B cell (primary cell): ENCODE measurements at places on chromosomes 7 and 10.

- DNase-seq = no peak
- no peak overlapping the region for H3K27ac ChIP-seq
- H3K4me1 ChIP-seq = no peaks in the 10 kb centered on the region
- H3K27me3 ChIP-seq = no peaks in the 10 kb centered on the region
These were observed 41.3 kb downstream of the ETV1 start for GRCh38 chr7:13948019-13948801.

- peak; percentile 79 for DNase-seq
- H3K4me1 ChIP-seq = peaks cover 46% of the 10 kb centered on the region
- no peaks in the 10 kb centered on the region for H3K36me3 ChIP-seq
- peak within 1 kb of the TSS; percentile 62 for H3K27ac ChIP-seq
- H3K27me3 ChIP-seq = no peaks in the 10 kb centered on the region
- peak within 1 kb of the TSS; percentile 85 for H3K4me3 ChIP-seq
These were observed at the start of gene BMI1 for GRCh38 chr10:22320591-22321155. TSS of gene BMI1 (plus strand) at chr10:22321099. CDS start at chr10:22326450, 5,351 bp downstream.

DNA sequence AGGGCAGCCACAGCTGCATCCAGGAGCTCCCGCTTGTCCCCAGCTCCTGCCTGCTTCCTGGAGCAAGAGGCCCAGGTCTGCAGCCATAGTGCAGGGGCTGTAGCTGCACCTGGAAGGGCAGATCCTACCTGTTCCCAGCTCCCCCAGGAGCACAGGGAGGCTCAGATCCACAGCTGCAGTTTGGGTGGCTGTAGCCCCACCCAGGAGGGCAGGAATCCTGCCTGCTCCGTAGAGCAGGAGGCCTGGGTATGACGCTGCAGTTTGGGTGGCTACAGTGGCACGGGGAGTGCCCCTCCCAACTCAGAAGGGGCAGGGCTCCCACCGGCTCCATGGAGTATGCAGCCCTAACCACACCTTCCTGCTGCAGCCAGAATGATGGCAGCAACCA lies 26.7 kb upstream of the CDCA7L start:
- no peak overlapping the region for H3K27ac ChIP-seq
- H3K4me3 ChIP-seq = no peak overlapping the region
- no peak for DNase-seq
- peaks cover 23% of the 10 kb centered on the region for H3K4me1 ChIP-seq

DNA sequence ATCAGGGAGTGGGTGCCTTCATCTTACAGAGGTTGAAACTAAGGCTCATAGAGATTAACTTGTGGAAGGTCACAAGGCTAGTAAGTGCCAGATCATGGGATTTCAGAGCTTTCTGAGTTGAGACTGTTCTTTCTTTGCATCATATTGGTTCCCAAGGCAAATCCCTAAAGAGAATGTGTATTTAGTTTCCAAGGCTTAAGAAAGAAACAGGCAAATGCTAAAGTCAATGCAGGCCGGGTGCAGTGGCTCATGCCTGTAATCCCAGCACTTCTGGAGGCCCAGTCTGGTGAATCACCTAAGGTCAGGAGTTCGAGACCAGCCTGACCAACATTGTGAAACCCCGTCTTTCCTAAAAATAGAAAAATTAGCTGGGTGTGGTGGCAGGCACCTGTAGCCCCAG lies 19.8 kb downstream of the CDK1 start:
- H3K4me3 ChIP-seq = no peak overlapping the region
- H3K27me3 ChIP-seq = no peaks in the 10 kb centered on the region
- no peak overlapping the region for H3K27ac ChIP-seq
- no peaks in the 10 kb centered on the region for H3K4me1 ChIP-seq
- H3K36me3 ChIP-seq = no peaks in the 10 kb centered on the region
- no peak for DNase-seq

DNA sequence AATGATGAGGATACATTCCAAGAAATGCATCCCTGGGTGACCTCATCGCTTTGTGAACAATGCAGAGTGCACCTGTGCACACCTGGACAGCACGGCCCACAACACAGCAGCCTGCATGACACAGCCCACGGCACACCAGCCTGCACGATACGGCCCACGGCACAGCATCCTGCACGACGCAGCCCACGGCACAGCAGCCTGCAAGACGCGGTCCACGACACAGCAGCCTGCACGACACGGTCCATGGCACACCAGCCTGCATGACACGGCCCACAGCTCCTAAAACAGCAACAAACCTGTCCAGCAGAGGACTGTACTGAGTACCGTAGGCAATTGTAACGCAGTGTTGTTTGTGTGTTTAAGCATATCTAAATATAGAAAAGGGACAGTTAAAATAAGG lies 134.7 kb upstream of the PPP2R2D start:
- H3K36me3 ChIP-seq = no peaks in the 10 kb centered on the region
- H3K4me1 ChIP-seq = peaks cover 35% of the 10 kb centered on the region
- no peaks in the 10 kb centered on the region for H3K27me3 ChIP-seq
- no peak overlapping the region for H3K27ac ChIP-seq
- H3K4me3 ChIP-seq = no peak overlapping the region

DNA sequence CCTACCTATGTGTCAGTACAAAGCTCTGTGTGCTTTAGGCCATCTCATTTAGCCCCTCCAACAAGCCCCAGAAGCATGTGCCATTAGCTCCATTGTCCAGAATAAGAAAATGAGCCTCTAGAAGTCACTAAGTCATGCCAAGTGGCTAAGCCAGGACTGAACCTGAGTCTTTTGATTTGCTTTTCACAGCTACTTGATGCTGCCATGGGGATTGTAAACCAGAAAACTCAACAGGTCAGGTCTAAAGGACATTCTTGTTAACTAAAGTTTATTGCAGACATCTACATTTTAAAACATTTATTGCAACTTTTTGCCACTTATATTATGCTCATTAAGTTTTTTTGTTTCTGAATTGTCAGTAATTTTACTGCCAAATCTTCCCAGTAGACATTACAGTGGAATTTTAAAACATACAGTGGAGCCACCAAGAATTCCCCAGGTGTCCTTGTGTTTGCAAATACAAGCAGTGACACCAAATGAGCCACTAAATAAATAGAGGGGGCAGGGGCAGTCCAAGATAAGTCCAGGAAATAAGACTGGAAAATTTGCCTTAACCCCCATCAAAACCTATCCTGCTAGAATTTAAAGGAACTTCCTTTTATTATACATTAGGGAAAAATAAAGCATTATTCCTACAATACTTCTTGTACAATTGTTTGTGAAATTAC lies 115.9 kb downstream of the RAPGEF5 start:
- no peak overlapping the region for H3K27ac ChIP-seq
- no peak overlapping the region for H3K4me3 ChIP-seq
- DNase-seq = no peak
- H3K27me3 ChIP-seq = no peaks in the 10 kb centered on the region
- H3K36me3 ChIP-seq = no peaks in the 10 kb centered on the region

- DNase-seq = no peak
- H3K4me3 ChIP-seq = no peak overlapping the region
- H3K27ac ChIP-seq = no peak overlapping the region
These were observed 762.3 kb downstream of the CNTNAP2 start for GRCh38 chr7:146878901-146879300.

GRCh38 chr7:39616138-39616537 lies 7.2 kb upstream of the RALA start:
- no peak for DNase-seq
- H3K27me3 ChIP-seq = peaks cover 13% of the 10 kb centered on the region
- no peaks in the 10 kb centered on the region for H3K4me1 ChIP-seq
- H3K36me3 ChIP-seq = no peaks in the 10 kb centered on the region

DNA sequence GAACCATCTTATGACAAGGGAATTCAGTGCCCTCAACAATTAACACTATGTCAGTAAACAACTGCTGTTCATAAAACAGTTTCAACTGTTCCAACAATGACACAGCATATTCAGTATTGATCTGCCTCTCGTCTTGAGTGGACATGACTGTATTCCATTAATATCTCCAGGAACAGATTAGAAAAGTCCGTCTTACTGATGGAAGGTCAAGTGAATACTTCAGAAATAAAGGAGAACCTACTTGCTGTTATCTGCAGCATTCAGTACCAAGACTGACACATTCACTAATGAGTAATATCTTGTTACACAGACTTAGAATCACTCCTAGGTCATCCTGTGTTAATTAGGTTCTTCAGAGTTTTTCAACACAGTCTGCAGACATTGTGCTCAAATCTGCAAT lies 12.1 kb downstream of the KBTBD2 start:
- no peak overlapping the region for H3K4me3 ChIP-seq
- peaks cover 19% of the 10 kb centered on the region for H3K4me1 ChIP-seq
- H3K36me3 ChIP-seq = peaks cover 6% of the 10 kb centered on the region
- DNase-seq = no peak
- no peaks in the 10 kb centered on the region for H3K27me3 ChIP-seq

GRCh38 chr10:11743461-11744338 lies 1.5 kb downstream of the ECHDC3 start:
- no peaks in the 10 kb centered on the region for H3K27me3 ChIP-seq
- no peak for DNase-seq
- no peak overlapping the region for H3K27ac ChIP-seq
- no peaks in the 10 kb centered on the region for H3K36me3 ChIP-seq

- no peaks in the 10 kb centered on the region for H3K36me3 ChIP-seq
- H3K27ac ChIP-seq = no peak overlapping the region
- H3K27me3 ChIP-seq = no peaks in the 10 kb centered on the region
- DNase-seq = no peak
These were observed 56.1 kb upstream of the SLC35B4 start for GRCh38 chr7:134372858-134373257.

DNA sequence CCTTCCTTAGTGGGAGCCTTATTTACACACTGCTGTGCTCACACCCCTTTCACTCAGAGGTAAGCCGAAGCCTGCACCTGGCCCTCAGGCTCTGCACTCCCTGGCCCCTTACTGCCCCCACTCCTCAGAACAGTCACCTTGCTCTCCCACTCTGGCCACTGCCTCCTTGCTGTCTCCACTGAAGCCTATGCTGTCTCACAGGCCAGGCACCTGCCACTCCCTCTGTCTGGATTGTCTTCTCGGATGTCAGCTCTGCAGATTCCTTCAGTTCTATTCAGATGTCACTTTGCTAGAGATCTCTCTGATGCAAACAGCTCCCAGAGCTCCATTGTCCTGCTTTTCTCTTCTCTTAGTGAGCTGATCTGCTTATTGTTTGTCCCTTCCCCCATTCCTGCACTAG lies 390.7 kb downstream of the DPP6 start:
- DNase-seq = no peak
- H3K27ac ChIP-seq = no peak overlapping the region
- H3K4me3 ChIP-seq = no peak overlapping the region
- no peaks in the 10 kb centered on the region for H3K4me1 ChIP-seq
- H3K36me3 ChIP-seq = no peaks in the 10 kb centered on the region
- H3K27me3 ChIP-seq = no peaks in the 10 kb centered on the region

- H3K4me1 ChIP-seq = no peaks in the 10 kb centered on the region
- no peak overlapping the region for H3K4me3 ChIP-seq
- H3K27me3 ChIP-seq = no peaks in the 10 kb centered on the region
- no peaks in the 10 kb centered on the region for H3K36me3 ChIP-seq
- H3K27ac ChIP-seq = no peak overlapping the region
These were observed 176.2 kb upstream of the ZMIZ1 start for GRCh38 chr10:78892338-78893176.
